T-helper 2 cell treated with Interferon-gamma antibody and Interleukin-4, amounts not matched to agents 100 ng/mL and 5 ng/mL, for 36 hours (primary cell): ENCODE measurements at places on chromosomes 6 and 20. TPM values are rescaled to one million over a fixed set of nuclear protein-coding genes. Genes with fewer than 3 reads are reported as not detected.

CDH26 gene
- 0.43 and 0.50 TPM in 2 replicates for total RNA-seq

HLA-DQA2 gene
- 3.8 and 4.3 TPM in 2 replicates for total RNA-seq

LY6G6D gene
- total RNA-seq = not detected in 2 replicates

RIPPLY2 gene
- total RNA-seq = not detected in 2 replicates

SYNDIG1 gene
- not detected in 2 replicates for total RNA-seq

PMEPA1 gene
- 0.14 and 0.25 TPM in 2 replicates for total RNA-seq

LAMA4 gene
- not detected in 2 replicates for total RNA-seq

TNNC2 gene
- total RNA-seq = 0.36 TPM in 1 of 2 replicates, not detected in the other

KCNQ5 gene
- total RNA-seq = 13.7 and 15.7 TPM in 2 replicates

SCAF8 gene
- total RNA-seq = 38.2 and 39.8 TPM in 2 replicates

C20orf204 gene
- 4.9 and 5.3 TPM in 2 replicates for total RNA-seq

C20orf96 gene
- 6.8 and 6.9 TPM in 2 replicates for total RNA-seq

FGD2 gene
- 2.0 and 2.6 TPM in 2 replicates for total RNA-seq

UQCC2 gene
- 100 and 106 TPM in 2 replicates for total RNA-seq

CCN2 gene
- not detected in 2 replicates for total RNA-seq

PTGIS gene
- total RNA-seq = 22.7 and 23.7 TPM in 2 replicates

MTFR2 gene
- 21.9 and 23.4 TPM in 2 replicates for total RNA-seq

TOMM6 gene
- total RNA-seq = 209 and 212 TPM in 2 replicates
